ENCODE measurements at places on chromosomes 1 and 21. TPM values are rescaled to one million over a fixed set of nuclear protein-coding genes. Genes with fewer than 3 reads are reported as not detected.

The CCT3 gene
- 692 TPM for total RNA-seq

The HES3 gene
- total RNA-seq, result not detected

The RGS7 gene
- 0.29 TPM for total RNA-seq

The LELP1 gene
- not detected for total RNA-seq

The HENMT1 gene
- total RNA-seq, result 1.1 TPM

The ACOT11 gene
- total RNA-seq, result 4.1 TPM

The UBASH3A gene
- total RNA-seq, result 1.0 TPM

The IL19 gene
- not detected for total RNA-seq

The IPP gene
- 8.8 TPM for total RNA-seq

The CADM3 gene
- not detected for total RNA-seq

The LEMD1 gene
- 4.0 TPM for total RNA-seq

The S100A14 gene
- total RNA-seq, result 536 TPM

The YIPF1 gene
- total RNA-seq, result 22.7 TPM

The FBXO2 gene
- 15.3 TPM for total RNA-seq

The MCOLN2 gene
- 11.7 TPM for total RNA-seq

The LIN9 gene
- 21.9 TPM for total RNA-seq

The PDZK1 gene
- total RNA-seq, result 4.2 TPM

The EXTL1 gene
- not detected for total RNA-seq

The CFHR3 gene
- total RNA-seq, result not detected

The CATSPERE gene
- total RNA-seq, result not detected

The BACE2 gene
- 89.2 TPM for total RNA-seq

The TNFRSF25 gene
- total RNA-seq, result 42.5 TPM

The MAP1LC3C gene
- total RNA-seq, result not detected

The TMEM39B gene
- 7.7 TPM for total RNA-seq

The FAM72C gene
- total RNA-seq, result 4.3 TPM

The LCE2B gene
- total RNA-seq, result not detected

The KLHDC8A gene
- not detected for total RNA-seq

The NTRK1 gene
- total RNA-seq, result 0.15 TPM

The KISS1 gene
- 6.0 TPM for total RNA-seq

The NBPF20 gene
- 5.2 TPM for total RNA-seq

The FCER1G gene
- not detected for total RNA-seq

The CD53 gene
- total RNA-seq, result not detected

The NCF2 gene
- 31.3 TPM for total RNA-seq

The MATN1 gene
- 0.63 TPM for total RNA-seq

The C1orf53 gene
- total RNA-seq, result 10.4 TPM

The CRNN gene
- not detected for total RNA-seq

The FLG gene
- not detected for total RNA-seq

The LCE1C gene
- not detected for total RNA-seq

The LRIF1 gene
- 18.1 TPM for total RNA-seq

The S100A11 gene
- 541 TPM for total RNA-seq

The APCS gene
- total RNA-seq, result not detected

The ANGPTL1 gene
- not detected for total RNA-seq

The SERPINC1 gene
- total RNA-seq, result not detected

The UTS2 gene
- not detected for total RNA-seq

The GJA4 gene
- total RNA-seq, result not detected

The RAB42 gene
- 4.7 TPM for total RNA-seq

The PTPN14 gene
- 12.6 TPM for total RNA-seq

The RGL1 gene
- 1.9 TPM for total RNA-seq

The NGF gene
- total RNA-seq, result 0.86 TPM

The SESN2 gene
- total RNA-seq, result 10.7 TPM

The RIMS3 gene
- 4.2 TPM for total RNA-seq

The CD1B gene
- total RNA-seq, result not detected

All from PC-3 (cell line).